ENCODE measurements at places on chromosomes 4 and X. TPM values are rescaled to one million over a fixed set of nuclear protein-coding genes. Genes with fewer than 3 reads are reported as not detected.

DNA sequence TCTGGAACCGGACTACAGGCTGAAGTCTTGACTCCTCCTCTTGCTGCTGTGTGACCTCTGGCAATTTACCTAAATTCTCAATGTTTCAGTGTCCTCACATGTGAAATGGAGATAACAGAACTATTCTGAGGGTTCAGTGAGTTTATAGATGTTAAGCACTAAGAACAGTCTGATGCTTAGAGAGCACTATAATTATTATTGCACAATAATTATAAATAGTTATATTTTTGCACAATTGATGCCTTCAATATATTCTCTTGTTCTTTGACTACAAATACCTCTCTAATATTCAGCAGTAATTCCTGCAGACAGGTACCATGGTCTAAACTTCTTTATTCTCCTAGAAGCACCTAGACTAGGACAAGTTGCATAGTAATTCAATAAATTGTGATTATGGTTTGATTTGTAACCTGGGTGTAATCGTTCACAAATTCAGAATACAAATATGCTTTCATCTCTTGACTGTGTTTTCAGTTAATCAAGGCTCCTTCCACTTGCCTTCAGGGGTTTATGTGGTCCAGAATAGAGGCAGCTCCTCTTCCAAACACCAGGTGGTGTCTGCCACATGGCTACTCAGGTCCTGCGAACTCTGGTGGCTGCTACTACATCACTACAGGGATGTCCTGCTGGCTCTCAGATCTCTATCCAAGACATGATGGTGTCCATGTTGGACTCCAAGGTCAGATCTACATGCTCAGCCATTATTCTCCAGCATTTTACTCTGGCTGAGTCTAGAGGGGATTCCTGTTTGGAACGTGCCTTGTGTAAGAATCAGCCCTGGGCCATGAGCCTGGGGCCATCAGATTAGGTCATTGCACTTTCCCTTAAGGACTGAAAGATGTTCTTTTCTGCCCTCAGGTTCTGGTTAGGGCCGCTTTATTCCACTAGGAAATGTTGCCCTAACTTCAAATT is 103.4 kb downstream of the QRFPR start:
- no peak for DNase-seq

GRCh38 chrX:18490806-18491555 is 65.6 kb downstream of the CDKL5 start:
- no peak for DNase-seq

- no peak for DNase-seq
These were observed 59.1 kb downstream of the IGFBP7 start for GRCh38 chr4:57051095-57051494.

GRCh38 chr4:18454349-18454748 is 432.8 kb upstream of the LCORL start:
- no peak for DNase-seq

DNA sequence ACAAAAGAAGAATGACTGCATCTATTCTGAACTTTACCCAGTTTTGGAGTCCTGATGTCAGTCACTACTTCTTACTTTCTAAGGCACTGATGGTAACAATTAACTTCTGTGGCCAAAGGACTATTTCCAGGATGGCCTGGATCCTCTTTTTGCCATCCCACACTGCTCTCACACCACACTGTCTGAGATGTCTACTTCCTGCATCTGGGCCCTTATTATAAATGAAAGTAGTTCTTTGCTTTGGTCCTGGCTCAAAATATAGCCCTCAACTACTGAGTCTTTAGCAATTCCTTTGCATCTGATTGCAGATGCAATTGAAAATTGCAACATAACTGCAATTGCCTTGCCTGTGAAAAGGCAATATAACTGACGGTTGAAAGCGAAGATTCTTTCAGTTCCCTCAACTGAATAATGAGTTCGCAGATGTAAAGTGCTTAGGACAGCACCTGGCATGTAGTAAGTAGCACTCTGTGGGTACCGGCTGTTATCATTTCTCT is 44.2 kb downstream of the COQ2 start:
- DNase-seq = no peak

The FABP2 gene
- not detected for total RNA-seq

The SUPT20HL1 gene
- not detected for total RNA-seq

The STARD8 gene
- 12.7 TPM for total RNA-seq

The COL4A5 gene
- total RNA-seq = 40.1 TPM

Data from glomerular endothelial cell (primary cell).